ENCODE measurements at places on chromosomes 1 and 21.

GRCh38 chr1:201578008-201578888, 39.3 kb downstream of the NAV1 start:
- ATAC-seq = no peak

DNA sequence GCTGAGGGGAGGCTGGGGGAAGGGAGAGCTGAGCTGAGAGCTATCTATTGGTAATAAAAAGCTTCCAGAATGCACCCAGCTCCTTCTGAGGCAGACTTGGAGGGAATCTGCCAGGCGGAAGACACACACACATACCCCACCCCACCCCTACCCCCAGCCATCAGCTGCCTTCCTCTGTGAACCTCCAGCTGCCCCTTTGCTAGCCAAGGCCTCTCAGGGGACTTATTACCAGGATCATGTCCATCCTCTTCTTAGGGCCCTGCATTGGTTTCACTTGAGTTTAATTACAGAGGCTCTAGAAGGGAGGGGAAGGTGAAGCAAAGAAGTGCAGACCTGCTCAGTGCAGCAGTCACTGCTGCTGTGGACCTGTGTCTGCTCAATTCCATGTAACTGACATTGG, 156.4 kb downstream of the OMA1 start:
- ATAC-seq = no peak

GRCh38 chr1:20787840-20788795, 1.0 kb upstream of the HP1BP3 start:
- ATAC-seq = peak; percentile 9

DNA sequence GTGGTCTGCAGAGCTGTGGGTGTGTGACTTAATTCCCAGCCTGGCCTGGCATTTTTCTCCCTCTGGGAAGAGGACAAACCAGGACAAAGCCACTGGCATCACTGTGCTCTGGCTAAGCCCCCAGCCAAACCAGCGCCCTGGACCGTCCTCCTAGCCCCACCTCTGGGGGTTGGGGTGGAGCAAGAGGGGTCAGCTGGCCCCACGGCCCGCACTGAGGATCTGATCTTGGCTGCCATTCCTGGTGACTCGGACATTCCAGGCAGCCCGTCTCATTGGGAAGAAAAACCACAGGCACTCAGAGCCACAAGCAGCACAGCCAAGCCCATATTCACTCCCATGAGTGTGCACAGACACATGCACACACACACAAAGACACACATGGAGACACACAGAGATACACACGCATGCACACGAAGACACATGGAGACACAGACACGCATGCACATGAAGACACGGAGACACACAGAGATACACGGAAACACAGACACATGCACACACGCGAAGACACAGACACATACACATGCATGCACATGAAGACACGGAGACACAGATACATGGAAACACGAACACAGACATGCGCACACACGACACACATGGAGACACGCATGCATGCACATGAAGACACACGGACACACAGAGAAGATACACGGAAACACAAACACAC, 2.3 kb upstream of the MXRA8 start:
- ATAC-seq = peak; percentile 86

DNA sequence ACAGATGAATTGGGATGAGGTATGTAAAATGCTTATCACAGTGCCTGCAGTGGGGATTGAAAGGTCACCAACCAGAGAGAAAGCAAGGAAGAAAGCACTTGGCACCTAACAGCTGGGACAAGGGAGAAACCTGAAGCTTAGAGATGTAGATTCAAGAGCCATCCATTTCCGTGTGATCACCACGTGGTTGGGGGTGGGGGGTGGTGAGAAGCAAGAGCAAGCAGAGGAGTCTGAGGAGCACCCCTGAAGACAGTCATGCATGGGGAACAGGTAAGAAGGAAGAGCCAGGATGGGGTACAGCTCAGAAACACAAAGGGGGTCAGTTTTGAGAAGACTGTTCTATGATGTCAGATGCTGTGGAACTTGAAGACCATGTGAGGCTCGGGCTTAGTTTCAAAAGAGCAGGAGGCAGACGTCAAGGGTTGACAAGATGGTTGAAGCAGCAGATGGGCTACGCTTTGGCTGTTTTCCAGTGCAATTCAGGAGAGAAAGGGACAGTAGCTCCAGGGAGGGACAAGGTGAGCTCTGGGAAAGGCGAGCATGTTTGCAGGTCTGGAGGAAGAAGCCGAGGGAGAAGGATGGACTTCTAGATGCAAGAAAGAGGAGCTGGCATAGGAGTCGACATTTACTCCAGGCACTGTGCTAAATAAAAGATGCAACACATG, 17.4 kb downstream of the KANK4 start:
- ATAC-seq = no peak

- peak; percentile 78 for ATAC-seq
These were observed 8.8 kb upstream of the ANGPTL7 start for GRCh38 chr1:11180342-11180744.

DNA sequence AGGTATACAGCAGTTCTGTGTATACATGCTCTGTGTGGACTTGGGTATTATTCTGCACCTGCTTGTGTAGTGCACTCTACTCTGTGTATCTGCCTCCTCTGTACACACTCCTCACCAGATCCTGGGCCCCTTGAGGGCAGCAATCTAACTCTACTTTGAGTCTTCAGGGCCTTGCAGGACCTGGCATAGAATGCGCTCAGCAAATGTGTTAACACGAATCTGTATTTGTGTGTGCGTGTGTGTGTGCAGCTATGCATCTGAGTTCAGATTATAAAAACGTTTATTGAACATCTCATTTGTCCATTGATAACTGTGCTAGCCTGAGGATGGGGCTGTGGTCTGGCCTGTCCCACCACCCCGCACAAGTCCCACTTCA, 3.9 kb upstream of the MEF2D start:
- peak; percentile 0 for ATAC-seq

DNA sequence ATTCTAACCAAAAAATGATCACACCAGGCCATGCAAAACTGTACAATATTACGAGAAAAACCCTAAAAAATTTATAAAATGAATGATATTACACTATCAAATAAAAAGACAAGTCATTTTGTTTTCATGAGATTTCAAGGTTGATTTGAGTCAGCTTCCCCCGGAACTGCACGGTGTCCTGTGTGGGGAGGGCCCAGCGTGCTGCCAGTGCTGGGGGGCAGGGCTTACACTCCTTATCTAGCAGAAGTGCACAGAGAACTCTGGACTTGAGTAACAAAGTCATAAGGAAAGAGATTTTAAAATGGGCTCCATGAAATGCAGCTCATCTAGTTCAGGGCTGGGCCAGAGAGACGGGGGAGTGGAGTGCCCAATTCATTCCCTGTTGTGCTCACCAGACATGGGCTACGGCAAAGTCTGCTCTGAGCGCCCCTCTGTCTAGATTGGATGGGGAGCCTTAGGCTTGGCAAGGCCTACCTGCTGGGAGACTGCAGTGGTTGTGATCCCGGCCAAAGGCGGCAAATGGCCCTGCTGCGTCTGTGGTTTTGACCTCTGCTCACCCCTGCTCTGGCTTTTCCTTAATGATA, 50.1 kb downstream of the COQ8A start:
- no peak for ATAC-seq

GRCh38 chr1:98420376-98421084, 241.0 kb upstream of the SNX7 start:
- no peak for ATAC-seq

DNA sequence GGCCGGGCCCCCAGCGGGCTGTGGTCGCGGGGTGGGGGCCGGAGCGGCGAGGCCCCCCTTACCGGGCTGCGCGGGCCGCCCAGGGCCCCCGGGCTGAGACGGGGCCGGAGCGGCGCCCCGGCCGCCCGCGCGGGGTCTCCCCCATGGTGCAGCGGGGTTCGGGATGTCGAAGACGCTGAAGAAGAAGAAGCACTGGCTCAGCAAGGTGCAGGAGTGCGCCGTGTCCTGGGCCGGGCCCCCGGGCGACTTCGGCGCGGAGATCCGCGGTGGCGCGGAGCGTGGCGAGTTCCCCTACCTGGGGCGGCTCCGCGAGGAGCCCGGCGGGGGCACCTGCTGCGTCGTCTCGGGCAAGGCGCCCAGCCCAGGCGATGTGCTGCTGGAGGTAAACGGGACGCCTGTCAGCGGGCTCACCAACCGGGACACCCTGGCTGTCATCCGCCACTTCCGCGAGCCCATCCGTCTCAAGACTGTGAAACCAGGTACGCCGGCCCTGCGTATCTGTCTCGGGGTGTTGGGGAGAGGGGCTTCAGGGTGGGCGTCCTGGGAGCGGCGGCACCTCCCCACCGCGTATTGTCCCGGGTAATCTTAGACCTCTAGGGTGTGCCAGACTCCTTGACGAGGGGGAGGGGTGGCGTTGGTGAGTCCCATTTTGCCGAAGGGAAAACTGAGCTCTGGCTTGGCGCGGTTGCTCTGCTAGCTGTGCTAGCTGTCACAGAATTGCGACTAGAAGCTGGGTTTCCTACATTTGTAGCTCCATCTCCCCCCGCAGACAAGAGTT, 745 bp downstream of the MAGI3 start:
- peak; percentile 1 for ATAC-seq

GRCh38 chr1:31639543-31639942, 5.1 kb downstream of the PEF1 start:
- ATAC-seq = peak; percentile 78

GRCh38 chr1:57591842-57592241, 168.0 kb upstream of the DAB1 start:
- no peak for ATAC-seq

GRCh38 chr1:235409042-235409820, 42.0 kb downstream of the TBCE start:
- no peak for ATAC-seq

GRCh38 chr21:42019706-42020105, 9.5 kb upstream of the ZBTB21 start:
- ATAC-seq = no peak

All from SK-N-SH treated with all-trans-retinoic acid at 6 μM for 48 hours (cell line).